Kasumi-1 (cell line): ENCODE measurements at places on chromosomes 1 and 21.

- no peak for DNase-seq
These were observed 543.6 kb upstream of the B3GALT2 start for GRCh38 chr1:193730017-193730416.

DNA sequence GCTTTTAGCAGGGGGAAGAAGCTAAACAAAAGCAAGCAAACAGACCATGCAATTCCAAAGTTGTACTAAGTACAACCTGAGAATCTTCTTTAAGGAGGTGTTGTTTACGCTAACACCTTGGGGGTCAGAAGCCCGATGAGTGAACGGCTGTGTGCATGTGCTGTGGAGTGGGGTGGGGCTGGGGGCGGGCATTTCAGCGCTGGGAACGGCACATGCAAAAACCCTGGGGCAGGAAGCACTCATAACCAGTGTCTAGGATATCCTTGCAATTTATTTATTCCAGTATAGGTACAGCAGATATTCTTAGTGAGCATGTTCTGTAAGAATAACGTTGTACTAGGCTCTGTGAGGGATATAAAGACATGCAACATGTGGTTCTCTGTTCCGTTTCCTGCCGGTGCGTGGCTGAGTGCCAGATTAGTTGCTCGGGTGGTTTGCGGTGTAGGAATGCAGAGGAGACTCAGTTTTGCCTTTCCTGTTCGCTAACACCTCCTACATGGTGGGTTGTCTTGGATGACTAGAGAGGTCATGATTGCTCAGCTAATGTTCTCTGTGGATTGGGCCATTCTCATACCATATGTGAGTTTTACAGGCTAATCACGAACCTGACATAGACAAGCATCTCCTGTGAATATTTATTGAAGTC, 3.7 kb downstream of the FASLG start:
- DNase-seq, result peak; percentile 98

DNA sequence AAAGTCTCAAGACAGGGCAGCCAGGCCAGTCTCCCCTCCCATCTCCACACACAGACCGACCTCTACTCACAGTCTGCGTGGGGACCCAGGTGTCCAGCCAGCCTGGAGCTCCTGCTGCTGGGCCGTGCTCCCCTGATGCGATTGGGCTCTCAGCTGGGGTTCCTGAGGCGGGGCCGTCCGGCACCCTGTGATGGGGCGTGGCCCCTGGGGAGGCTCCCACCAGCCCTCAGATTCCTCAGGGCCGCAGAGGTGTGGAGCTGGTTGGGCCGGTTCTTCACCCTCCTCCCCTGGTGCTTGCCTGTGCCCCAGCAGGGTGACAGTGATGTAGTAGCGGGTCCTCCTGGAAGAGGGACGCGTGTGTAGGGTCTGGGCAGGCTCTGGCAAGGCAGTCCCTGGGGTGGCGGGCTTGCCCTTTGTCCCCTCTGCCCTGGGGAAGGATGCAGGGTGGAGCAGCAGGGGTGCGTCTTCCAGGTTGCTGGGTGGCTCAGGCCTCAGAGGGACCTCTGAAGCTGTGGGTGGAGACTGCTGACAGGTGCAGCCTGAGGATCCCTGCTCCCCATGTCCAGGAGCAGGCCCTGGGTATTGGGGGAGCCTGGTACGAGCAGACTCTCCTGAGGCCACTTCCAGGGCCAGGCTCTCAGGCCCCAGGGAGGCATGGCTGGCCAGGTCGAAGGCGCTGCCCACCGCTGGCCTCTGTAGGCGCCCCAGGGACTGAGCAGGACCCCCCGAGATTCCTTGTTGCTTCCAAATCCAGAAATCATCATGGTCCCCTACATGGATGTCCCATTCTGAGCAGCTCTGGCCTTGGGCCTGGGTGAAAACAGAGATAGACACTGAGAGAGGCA, at the start of gene CRYBG2:
Gene CRYBG2 (minus strand): TSS at position 155 of the 845 bp plus-strand sequence. CDS start 7,473 bp downstream, outside the sequence.
- DNase-seq, result no peak

- DNase-seq, result no peak
These were observed 59.2 kb downstream of the SLC25A24 start for GRCh38 chr1:108140936-108141335.

- DNase-seq, result no peak
These were observed 23.6 kb upstream of the PIGC start for GRCh38 chr1:172467446-172467845.

GRCh38 chr1:6498576-6499111, 7.2 kb upstream of the PLEKHG5 start:
- DNase-seq, result no peak

GRCh38 chr1:44442791-44443190, 37.7 kb downstream of the RNF220 start:
- no peak for DNase-seq

- DNase-seq, result peak; percentile 8
These were observed 153.2 kb downstream of the PRDM16 start for GRCh38 chr1:3222042-3222692.

DNA sequence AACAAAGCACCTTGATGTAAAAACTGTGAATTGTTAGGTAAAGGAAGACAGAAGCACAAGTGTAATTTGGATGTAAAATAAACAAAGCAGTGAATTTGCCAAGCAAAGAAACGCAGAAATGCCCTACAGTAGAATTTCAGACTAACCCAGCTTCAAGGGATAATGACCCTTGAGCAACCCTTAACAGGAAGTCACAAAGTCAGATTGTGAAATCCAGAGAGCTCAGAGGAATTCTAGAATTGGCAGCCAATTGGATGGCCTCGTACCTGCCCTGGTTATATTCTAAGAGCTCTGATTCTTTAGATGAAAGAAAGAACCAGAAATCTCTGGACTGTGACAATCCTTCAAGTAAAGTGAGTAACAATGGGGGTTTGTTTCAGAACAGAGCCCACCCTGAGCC, 152.7 kb upstream of the CHRM3 start:
- peak; percentile 19 for DNase-seq

- no peak for DNase-seq
These were observed 132.7 kb downstream of the NTNG1 start for GRCh38 chr1:107273515-107273914.

GRCh38 chr21:31273278-31273677, 70.8 kb downstream of the TIAM1 start:
- no peak for DNase-seq

GRCh38 chr1:3096345-3096744, 27.3 kb downstream of the PRDM16 start:
- no peak for DNase-seq

GRCh38 chr1:234164098-234164709, 209.1 kb upstream of the COA6 start:
- DNase-seq, result no peak

GRCh38 chr1:65998763-65999583, 206.3 kb downstream of the PDE4B start:
- DNase-seq, result no peak

DNA sequence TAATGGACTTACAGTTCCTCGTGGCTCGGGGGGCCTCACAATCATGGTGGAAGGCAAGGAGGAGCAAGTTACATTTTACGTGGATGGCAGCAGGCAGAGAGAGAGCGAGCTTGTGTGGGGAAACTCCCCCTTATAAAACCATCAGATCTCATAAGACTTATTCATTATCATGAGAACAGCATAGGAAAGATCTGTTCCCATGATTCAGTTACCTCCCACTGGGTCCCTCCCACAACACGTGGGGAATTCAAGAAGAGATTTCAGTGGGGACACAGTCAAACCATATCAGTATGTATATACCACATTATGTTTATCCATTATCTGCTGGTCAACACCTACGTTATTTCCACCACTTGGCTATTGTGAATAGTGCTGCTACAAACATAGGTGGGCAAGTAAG, 352.3 kb upstream of the B3GALT2 start:
- no peak for DNase-seq
